ENCODE measurements at places on chromosomes 5 and 9. TPM values are rescaled to one million over a fixed set of nuclear protein-coding genes. Genes with fewer than 3 reads are reported as not detected.

GRCh38 chr5:103617913-103618312 lies 55.3 kb upstream of the NUDT12 start:
- no peak for DNase-seq

DNA sequence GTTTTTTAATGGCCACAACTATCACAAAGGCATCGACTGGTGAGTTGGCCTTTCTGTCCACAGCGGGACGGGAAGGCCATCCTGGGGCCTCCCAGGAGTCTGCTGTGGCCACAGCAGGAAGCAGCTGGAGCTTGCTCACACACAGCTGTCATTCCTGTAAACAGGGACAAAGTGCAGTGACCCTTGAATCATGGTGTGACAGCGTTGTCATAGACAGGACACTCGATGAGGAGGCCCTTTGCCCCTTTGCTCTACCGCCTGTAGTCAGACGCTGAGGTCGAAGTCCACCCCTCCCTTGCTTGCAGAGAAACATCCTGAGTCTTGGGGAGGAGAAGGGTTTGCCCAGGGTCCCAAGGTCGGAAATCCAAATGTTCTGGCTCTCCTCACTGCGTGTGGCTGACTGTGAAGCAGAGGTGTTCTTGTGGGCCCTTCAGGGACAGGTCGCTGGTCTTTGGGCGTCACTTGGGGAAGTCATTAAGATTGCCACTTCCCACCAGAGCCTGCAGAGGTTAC lies 35.1 kb downstream of the NDST1 start:
- no peak for DNase-seq

DNA sequence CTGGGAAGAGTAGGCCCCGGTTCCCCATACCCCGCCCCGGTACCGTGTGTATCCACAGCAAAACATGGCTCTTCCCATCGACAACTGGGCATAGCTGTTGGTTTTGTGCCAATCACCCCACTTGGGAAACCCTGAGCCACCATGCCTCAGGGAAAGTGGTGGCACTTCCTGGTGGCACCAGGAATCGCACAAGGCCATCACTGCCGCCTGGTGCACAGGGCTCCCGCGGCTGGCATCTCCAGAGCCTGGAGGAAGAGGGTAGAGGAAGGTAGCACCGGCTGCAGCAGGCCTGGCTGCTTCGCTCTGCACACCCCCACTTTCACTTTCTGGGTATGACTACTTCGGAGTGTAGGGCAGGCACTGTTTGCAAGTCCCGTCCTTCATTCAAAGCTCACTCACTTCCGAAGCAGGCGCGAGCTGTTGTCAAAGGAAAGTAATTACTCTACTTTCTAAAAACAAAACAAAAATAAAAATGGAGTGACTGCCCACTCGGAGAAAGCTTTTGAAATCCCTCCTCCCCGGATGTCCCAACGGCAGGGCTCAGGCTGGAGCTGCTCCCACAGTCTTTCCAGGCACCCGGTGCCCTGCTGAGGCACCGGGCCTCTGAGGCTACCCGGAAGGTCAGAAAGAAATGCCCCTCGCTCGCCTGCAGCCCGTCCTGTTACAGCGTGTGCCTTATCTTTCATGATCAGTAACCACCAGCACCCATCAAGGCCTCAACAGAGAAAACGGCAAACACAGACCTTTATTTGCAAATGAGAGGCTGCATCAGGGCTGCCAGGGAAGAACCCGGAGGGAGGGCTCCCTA lies 2.0 kb downstream of the BRD3 start:
- DNase-seq: peak; percentile 72

DNA sequence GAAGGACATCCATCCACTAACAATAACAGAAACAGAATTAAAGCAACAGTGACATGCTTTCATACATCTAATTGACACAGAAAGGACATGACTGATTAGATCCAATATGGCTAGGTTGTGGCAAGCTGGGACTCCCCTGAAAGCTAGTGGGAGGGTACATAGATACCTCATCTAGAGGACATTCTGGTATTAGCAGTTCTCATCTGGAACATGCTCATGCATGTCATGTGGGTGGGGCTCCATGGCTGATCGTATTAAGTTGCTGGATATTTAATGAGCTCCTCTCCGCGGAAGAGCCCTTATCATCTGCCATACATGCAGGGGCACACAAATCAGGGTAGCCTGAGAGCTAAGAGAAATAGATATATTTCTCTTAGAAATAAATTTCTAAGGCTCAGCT lies 358.9 kb downstream of the ICE1 start:
- no peak for DNase-seq

- no peak for DNase-seq
Measured at GRCh38 chr5:37951946-37952721, 112.3 kb upstream of the GDNF start.

GRCh38 chr9:15116130-15116580 lies 190.9 kb downstream of the TTC39B start:
- DNase-seq: no peak

DNA sequence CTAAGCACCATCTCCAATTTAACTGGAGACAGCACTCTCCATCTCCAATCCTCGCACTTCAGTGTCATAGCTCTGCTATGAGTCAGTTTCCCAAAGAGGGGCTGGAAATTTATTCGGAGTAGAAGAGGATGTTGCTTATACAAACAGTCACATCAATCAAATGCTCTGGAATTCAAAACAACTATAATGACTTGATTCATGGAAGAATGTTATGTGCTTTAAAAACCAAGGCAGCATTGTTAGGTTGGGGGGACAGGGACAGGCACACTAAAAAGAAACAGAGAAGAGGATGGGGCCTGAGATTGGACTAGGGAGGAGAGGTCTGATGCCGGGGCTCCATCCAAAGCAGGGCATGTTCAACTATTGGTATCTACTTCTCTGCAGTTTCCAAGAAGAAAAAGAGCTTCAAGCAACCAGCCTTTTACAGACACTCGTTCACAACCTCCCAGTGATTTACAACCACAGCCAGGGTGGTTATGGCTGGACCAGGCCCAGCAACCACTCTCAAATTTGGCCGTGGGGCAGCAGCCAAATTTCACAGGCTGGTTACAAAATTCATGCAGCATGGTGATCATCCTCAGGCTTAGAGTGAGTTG lies 117.5 kb upstream of the ZNF366 start:
- DNase-seq: peak; percentile 67

Gene RMRP
- 3,813 TPM for total RNA-seq

Gene GARIN3
- not detected for total RNA-seq
